Hippocampal formation (tissue), 2 donors: ENCODE measurements at places on chromosomes 1 and 21.
A peak's percentile ranks its signal among the peaks of the same experiment; 100 is the strongest.

DNA sequence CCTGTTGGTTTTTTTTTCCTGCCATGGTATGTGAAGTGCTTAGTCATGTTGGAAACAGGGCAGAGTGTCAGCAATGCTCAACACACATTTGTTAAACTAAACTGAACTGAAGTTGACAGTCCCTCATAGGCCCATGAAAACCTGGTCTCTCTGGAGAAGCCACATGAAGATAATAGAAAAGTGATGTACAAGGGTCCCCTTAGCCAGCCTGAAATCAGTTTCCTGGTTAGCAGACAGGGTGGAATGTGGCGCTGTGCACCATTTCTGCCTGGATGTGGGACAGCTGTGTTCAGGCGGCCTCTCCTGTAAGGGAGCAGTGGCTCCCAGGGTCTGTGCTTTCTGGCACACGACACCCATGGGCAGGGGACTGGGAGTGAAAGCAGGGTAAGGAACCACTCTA is 9.9 kb upstream of the CHI3L1 start:
- DNase-seq = no peak

GRCh38 chr21:36135391-36136102 is 668 bp downstream of the CBR3 start:
- peak; percentile 50 for DNase-seq

- DNase-seq = no peak
Observed at GRCh38 chr1:32498751-32499150, 33.9 kb downstream of the ZBTB8B start.

DNA sequence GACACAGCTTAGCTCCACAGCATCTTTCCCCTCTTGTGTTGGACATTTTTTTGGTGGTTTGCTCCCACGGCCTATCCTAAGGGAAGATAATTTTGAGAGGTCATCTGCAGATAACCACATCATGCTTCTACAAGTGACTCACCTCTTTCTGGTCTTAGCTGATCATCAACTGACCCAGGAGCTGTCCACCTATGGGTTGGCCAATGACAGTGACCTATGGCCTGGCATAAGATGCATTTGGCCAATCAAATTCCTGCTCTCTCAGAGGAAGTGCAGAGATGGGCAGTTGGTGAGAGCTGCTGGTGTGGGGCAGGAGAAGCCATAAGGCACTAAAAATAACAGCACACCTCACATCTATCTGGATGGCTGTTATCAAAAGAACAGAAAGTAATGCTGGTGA is 100.0 kb upstream of the CLDN14 start:
- DNase-seq = no peak

DNA sequence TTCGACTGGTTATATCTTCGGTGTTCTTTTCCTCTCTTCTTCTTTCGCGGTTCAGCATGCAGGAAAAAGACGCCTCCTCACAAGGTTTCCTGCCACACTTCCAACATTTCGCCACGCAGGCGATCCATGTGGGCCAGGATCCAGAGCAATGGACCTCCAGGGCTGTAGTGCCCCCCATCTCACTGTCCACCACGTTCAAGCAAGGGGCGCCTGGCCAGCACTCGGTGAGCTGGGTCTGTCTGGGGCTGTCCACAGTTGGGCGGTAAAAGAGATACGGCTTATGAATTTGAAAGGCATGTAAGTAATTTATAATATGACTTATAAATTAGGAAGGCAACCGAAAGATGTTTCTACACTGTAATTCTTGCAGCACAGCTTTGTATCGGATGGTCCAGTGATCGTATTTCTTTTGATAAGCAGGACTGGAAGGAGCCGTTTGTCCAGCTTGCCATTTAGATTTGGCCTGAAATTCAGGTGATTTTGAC is 334 bp downstream of the CTH start:
- DNase-seq = no peak

- DNase-seq = no peak
Observed at GRCh38 chr1:46461809-46462448, 27.7 kb upstream of the DMBX1 start.

GRCh38 chr1:74160046-74160445 is 37.9 kb downstream of the LRRIQ3 start:
- DNase-seq = no peak
